ENCODE measurements at places on chromosomes 16 and 17.

DNA sequence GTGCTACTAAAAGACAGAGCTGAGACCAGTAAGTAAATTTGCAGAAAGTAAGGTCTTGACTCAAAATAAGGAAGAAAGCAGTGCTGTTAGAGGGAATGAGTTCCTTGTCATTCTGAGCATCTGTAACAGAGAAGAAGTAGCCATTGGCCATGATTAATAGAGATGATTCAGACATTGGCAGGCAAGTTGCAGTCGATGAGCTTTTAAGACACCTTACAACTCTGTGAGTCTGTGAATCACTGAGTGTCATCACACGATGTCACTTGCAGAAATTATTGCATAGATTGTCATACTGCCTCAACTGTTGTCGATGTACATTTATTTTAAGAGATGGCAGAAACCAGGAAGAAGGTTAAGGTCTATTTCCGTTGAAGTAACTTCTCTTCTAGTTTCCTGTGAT lies 201.1 kb upstream of the CDH13 start:
- DNase-seq = no peak

- no peak for DNase-seq
Observed at GRCh38 chr17:42598905-42599304, 10.3 kb downstream of the RETREG3 start.

DNA sequence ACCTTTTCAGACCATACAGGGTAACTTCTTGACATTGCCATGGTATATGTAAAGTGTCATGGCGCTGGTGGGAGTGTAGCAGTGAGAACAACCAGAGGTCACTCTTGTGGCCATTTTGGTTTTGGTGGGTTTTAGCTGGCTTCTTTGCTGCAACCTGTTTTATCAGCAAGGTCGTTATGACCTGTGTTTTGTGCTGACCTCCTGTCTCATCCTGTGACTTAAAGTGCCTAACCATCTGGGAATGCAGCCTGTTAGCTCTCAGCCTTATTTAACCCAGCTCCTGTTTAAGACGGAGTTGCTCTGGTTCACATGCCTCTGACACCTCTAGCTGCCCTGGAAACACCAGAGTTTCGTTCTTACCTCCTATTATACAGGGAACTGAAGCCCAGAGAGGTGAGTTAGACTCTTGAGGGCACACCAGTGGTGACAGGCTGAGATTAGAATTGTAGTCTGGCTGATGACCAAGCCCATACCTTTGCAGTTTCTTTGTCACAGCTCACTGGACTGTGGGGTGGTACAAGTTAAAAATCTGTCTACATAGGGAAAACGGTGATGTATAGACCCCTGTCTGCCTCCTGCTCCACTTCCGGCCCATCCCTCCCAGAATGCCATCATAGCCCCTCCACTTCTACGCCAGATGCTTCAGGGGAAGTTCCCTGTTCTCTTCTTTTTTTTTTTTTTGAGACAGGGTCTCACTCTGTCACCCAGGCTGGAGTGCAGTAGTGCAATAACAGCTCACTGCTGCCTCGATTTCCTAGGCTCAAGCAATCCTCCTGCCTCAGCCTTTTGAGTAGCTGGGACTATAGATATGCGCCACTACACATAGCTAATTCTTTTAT lies 21.0 kb downstream of the KSR1 start:
- no peak for DNase-seq

- no peak for DNase-seq
Observed at GRCh38 chr16:80198311-80199299, 342.2 kb upstream of the DYNLRB2 start.

GRCh38 chr16:72992142-72992601 lies 55.8 kb downstream of the ZFHX3 start:
- no peak for DNase-seq

GRCh38 chr17:47117386-47117785 lies 71.7 kb downstream of the CDC27 start:
- no peak for DNase-seq

- no peak for DNase-seq
Observed at GRCh38 chr16:87764600-87765472, 950 bp downstream of the KLHDC4 start.
